Activated CD4-positive, CD25-positive, alpha-beta regulatory T cell (primary cell): ENCODE measurements at places on chromosomes 11 and 22.

DNA sequence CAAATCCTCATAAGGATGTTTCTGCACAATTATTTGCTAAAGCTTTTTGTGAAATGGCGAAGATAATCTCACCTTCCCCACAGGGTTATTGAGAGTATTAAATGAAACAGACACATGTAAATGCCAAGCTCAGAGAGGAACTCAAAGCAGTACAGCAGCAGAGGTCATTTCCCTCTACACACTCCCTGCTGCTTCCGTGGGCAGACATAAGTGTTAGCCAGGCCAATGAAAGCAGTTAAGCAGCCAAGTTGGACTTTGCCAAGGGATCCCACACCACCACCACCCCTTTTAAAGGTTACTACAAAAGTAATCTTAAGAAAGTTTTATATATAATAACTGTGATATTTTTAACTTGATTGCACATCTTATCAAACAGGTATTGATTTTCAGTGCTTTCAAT, 4.0 kb upstream of the FAM111A start:
- no peak for DNase-seq

DNA sequence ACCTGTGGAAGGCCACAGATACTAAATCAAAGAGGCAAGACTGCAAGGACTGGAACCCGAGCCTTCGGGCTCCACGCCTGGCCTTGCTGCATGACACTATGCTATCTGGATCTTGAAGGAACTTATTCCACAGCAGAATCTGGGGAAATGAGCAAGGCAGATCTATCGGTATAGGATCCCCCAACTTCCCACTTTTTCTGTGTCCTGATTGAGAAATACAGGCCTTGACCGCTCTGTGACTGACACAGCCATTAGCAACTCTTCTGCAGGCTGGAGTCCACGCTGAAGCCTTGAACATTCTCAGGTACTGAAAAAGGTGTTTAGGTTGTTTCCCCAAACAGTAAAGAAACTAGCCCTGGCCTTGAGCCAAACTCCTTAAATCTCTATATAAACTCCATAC, 241.2 kb upstream of the NARS2 start:
- DNase-seq: no peak

- no peak for DNase-seq
Observed at GRCh38 chr11:118610225-118610772, 2.9 kb downstream of the PHLDB1 start.

DNA sequence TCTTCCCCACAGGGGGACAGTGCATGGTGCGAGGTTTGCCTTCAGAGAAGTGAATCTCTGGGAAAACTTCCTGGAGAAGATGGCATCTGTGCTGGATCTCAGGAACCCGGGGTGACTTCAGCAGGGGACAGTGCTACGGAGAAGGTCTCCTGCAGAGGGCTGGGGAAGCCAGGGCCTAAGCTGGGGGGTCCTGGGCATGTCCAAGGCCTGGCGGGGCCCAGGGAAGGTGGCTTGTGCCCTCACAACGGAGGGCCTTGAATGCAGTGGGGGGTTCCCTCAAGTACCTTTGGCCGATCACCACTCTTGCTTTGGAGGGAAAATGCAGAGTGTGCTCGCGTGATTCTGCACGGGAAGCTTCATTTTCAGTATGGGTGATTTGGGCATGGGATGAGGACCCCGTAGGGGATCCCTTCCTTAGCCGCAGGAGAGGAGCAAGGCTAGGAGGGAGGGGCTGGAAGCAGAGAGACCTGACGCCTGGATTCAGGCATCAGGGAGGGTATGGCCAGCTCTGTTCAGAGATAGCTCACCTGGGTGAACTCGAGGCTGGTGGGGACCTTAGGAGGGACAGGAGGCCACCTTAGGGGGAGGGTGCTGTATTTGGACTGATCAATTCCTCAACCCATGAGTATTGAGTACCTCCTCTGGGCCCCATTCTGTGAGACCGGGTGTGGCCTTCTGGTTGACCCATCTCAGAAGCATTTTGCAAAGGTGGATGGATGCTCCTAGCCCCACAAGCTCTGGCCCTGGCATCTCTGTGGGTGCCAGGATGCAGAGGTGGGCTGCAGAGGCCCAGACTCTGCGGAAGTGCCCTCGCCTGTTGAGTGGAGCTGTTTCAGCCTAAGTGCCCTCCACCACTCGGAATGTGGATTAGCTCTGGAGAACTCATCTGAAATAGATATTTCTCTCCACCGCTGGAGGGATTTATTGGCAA, 529.4 kb downstream of the TBC1D22A start:
- DNase-seq: no peak

DNA sequence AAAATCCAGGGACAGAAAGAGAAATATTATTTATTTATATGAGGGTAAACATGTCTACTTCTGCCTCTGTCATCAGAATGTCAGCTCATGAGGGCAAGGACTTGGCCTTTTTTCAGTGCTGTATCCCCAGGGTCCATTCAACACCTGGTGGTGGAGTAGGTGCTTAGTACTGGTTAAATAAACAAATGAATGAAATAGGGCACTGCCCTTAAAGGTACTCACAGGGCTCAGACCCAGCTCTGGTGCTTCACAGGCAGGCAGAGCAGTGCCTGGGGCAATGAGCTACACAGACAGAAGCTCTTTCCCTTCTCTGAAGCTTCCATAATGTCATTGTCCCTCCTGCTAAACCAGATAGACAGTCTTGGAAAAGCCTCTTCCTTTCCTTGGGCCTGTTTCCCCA, 30.9 kb downstream of the P4HA3 start:
- DNase-seq: no peak

DNA sequence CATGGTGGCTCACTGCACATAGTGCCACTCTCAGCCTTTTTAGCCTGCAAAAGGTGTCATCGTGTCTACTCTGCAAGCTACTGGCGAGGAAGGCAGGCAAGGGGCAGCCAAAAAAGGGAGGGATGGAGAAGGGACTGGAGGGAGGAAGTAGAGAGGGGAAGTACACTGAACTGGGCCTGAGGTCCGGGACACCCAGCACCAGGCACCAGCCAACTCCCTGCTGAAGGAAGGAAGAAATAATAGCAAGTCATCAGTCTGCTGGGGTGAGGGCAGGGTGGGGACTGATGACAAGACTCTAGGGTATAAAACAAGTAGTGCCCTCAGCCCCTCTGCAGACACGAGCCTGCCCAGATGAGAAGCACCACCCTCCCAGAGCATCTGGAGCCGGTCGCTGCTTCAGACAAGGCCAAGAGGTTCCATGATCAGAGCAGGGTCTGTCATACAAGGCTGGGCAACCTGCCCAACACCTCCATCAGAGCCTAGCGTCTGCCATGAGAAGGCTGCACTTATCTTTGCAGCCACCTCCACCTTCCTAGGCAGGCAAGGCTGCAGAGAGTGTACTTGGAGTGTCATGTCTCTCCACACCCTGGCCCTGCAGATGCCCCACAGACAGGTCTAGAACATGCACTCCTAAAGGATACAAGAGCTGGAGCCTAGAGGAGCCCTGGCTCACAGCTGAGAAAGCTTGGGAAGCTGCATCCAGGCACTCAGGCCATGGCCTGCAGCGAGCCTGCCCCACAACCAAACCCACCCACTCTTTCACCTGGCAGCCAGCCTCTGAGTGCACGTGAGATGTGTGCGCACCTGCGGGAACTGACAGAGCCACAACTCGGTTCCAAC, 9.0 kb upstream of the COMT start:
- DNase-seq: no peak
